ENCODE measurements at places on chromosomes 4 and X.

DNA sequence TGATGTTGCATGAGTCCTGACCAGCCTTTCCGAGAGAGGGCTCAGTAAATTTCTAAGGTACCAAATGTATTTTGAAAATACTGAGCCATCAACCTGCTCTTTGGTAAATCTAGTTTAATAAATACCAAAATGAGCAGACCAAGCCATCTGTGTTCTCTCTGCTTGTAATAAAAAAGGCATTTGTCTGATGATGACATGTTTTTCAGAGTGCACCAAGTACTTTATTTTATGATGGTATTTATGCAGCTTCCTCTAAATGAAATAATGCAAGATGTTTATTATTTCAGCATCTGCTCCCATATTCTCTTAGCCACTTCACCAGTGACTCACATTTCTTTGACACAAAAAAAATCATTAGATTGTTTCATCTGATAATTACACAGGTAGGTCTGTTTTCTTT lies 700.5 kb downstream of the TRIML1 start:
- DNase-seq: no peak

GRCh38 chr4:65535113-65535512 lies 135.2 kb downstream of the EPHA5 start:
- DNase-seq: no peak

GRCh38 chr4:143711543-143712154 lies 11.2 kb upstream of the FREM3 start:
- DNase-seq: no peak

GRCh38 chr4:119110121-119110520 lies 25.5 kb upstream of the MYOZ2 start:
- DNase-seq: no peak

DNA sequence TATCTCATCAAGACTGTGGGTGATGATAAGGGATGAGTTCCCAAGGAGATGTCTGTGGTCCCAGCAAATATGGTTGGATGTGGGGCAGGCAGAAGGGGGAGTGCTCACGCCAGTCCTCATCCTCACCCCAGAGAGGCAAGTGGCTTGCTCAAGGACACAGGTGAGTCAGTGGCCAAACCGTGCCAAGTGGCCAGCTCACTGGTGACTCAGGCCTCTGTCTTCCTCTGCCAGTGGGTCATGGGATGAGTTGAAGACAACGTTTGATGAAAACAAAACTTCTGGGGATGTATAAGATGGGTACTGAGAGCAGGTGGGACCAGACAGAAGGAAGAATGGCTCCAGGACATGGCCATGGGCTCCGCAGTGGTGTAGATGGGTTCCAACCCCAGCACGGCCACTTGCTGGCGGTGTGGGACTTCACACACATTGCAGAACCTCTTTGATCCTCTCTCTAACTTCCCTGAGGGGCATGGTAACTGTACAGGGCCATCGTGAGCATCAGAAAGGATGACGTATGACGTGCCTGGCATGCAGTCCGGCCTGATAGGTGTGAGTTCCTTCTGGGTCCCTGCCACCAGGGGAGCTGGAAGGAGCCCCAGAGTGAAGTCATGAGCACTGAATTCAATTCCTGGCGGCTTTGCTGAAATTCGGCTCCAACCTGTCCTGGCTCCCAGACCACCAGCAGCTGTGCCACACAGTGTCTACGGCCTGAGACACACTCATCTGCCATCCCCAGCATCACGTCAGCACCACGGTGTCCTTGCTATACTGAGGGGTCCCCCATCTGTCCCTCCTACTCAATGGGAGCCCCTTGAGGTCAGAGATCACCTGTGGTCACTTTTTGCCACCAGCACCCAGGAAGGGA lies 41.3 kb upstream of the GPR78 start:
- DNase-seq: no peak

Data from HEK293T (cell line).